NCI-H1436 (cell line): ENCODE measurements at places on chromosomes 5 and 9.

DNA sequence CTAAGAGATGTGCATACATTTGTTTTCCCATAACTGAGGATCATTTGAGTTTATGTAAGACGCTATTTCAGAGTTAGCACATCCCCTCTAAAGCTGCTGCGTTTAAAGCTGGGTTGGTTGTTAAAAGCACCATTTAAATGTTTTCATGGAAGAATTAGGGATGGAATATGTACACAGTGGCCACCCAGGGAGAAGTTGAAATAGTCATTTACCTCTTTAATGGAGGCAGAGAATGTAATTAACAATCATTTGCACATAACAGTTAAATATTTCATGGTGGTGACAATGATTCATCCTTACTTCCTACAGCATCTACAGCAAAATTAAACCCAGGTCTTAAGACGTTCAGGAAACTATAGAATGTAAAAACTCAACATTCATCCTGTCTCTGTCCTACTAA lies 100.3 kb downstream of the KIF4B start:
- no peak for DNase-seq

- no peak for DNase-seq
Observed at GRCh38 chr9:127221695-127222094, 42.9 kb upstream of the GARNL3 start.

DNA sequence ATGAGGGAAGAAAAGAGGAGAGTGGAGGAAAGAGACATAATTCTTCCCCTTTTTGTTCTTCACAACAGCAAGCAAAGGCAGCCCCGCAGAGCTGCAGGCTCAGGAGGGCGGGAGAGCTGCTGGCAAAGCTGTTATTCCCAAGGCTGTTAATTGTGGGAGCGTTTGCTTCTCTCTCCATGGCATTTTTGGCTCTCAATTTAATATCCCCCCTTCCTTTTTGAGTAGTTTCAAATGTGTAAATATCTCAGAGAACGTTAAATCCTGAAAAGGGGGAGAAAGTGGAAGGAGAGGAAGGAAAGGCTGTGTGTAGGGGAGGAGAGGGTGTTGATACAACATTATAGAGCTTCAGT lies 165.7 kb downstream of the NSG2 start:
- no peak for DNase-seq

DNA sequence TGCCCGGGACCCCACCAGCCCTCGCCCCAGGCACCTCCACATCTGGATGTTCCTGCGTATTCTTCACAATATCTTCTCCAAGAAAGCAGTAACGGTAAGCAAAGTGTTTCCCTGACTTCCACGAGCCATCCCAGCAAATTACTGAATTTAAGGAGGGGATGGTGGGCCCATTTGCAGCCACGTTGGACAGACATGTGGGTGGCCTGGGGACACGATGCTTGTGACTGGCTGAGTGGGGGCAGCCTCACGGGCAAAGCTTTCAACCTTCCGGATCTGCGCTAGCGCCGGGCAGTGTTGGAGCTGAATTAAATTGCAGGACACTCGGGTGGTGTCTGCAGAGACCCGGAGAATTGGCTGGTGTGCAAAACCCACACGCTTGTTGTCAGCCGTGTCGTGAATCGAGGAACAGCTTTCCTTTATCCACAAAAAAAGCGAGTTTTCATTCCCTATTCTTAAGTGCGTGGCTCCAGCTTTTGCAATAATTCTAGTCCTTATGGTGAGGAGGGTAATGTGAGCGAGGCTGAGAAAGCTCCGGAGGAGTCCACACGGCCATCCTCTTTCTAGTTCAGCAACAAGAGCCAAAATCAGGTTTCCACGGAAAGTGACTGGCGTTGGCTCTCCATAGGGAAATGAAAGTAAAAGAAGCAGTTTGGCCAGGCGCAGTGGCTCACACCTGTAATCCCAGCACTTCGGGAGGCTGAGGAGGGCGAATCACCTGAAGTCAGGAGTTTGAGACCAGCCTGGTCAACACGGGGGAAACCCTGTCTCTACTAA lies 17.5 kb upstream of the CLPTM1L start:
- no peak for DNase-seq

GRCh38 chr9:16532681-16533450 lies 337.6 kb downstream of the BNC2 start:
- DNase-seq, result no peak

GRCh38 chr5:173762930-173763329 lies 125.2 kb upstream of the CPEB4 start:
- DNase-seq, result no peak

DNA sequence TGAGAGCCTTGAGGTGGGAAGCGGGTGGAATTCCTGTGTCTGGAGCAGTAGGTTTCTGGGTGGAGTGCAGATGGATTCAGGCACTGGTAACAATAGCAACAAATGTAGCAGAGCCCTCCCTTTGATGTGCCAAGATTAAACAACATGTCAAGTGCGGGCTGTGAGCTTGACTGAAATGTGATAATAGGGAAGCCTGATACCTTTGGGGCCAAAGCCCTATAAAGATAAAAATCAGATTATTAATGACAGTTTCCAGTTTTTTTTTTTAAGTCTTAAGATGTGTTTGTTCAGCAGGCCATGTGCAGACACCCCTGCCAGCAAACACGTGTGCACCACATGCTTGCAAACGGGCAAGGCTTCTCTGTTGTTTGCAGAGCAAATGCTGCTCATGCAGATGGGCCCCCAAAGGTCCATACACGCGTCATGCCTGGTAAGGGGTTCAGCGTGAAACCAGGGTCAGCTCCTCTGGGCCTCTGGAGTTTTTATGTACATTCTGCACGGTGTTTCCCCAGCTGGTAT lies 193.2 kb downstream of the GADD45G start:
- no peak for DNase-seq

GRCh38 chr5:72107131-72107900 lies at the start of gene MAP1B:
TSS of gene MAP1B (plus strand) at chr5:72107475. CDS start at chr5:72107532, 57 bp downstream.
- DNase-seq, result peak; percentile 89

- no peak for DNase-seq
Observed at GRCh38 chr5:175657593-175658271, at the start of gene HRH2. TSS of gene HRH2 (plus strand) at chr5:175658071. CDS start at chr5:175683234, 25,163 bp downstream.

DNA sequence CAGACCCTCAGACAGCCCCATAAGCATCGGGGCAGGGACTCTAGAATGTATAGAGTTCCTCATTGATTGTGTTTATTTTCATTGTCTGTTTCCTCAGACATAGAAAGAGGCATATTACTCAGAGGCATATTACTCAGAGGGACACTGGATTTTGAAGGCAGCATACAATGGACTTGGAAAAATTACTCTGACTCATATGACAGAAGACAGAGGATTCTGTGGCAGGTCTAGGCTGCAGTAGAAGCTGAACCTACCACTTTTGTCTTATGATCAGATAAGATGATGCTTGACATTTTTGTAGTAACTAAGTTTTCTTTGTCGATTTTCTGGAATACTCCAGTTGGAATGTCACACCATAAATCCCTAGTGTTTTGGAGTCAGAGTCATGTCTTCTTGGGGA lies 105.2 kb downstream of the ST8SIA4 start:
- no peak for DNase-seq

DNA sequence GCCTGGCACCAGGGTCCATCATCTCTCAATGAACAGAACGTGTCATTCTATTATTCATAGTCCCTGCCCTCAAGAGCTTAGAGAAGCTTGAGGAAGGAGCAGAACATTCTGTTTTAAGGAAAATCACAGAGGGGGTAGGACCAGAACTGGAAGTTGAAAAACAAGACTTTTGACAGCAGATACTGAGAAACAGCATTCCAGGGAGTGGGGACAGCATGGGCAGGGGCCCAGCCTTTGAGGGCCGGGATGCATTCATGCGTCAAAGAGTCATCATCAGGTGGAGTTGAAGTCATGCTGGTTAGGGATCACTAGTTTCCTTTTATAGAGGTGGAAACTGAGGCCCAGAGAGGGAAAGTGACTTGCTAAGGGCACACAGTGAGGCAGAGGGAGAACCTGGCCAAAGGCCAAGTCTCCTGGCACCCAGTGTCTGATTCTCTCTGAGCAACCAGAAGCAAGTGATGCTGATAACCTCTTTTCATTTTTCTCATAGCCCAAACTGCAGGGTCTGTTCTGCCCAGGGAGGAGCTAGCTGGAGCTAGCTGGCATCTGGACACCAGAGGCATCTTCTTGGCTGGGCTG lies 41.5 kb upstream of the STXBP1 start:
- no peak for DNase-seq

DNA sequence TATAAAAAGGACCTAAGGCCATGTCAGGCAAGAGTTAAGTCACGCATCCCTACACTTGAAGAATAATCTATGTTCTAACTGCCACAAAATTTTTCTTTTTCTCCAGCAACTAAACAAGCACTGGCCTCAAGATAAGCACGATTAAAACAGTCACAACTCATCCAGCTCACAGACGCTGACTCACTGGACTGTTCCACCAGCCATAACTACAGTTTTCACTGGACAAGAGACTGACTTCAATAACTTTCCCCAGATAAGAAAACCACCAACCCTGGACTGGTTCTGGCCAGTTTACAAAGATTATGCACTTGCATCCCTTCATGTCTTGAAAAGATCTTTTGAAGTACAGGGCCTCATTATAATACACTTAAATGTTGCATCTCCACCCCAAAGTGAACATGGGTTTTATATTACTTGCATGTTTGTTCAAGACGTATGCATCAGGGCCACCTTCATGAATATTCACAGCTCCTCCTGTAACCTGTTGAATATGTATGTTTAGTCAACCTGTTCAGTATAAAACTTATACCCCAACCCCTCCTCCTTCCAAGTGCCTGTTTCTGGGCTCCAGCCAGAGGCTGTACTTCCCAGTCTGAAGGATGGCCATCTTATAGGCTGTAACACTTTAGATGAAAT lies 129.3 kb upstream of the EPB41L4A start:
- no peak for DNase-seq

GRCh38 chr5:109671136-109671535 lies 18.6 kb upstream of the MAN2A1 start:
- DNase-seq, result no peak
